Stimulated activated CD4-positive, alpha-beta T cell treated with anti-CD3 and anti-CD28 coated beads, Interleukin-1b, Interleukin-23, amount 100 ng/mL, for 1 hour (primary cell): ENCODE measurements at places on chromosomes 11 and 22.
A peak's percentile ranks its signal among the peaks of the same experiment; 100 is the strongest.

DNA sequence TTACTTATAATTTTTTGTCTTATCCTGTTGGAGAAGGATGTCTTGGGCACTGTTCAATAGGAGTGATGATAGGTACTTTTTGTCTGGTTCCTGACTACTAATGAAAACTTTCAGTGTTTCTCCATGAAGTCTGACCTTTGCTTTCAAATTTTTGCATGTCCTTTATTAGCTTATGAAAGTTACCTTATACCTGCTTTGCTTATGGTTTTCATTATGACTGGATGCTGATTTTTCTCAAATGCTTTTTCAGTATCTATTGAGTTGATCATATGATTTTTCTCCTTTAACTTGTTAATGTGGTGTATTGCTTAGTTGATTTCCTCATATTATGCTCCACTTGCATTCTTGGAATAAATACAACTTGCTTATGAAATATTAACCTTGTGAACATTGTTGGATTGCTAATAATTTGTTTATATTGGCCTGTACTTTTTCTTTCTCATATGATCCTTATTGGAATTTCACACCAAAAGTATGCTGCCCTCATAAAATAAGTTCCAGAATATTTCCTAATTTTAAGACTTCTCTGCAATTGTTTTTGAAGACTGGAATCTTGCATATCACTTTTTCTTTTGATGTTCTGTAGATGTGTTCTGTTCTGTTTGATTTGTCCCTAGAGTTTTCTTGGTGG lies 85.0 kb upstream of the SC5D start:
- DNase-seq, result no peak

GRCh38 chr11:71485063-71485399 lies 32.0 kb downstream of the NADSYN1 start:
- DNase-seq, result no peak

- no peak for DNase-seq
Observed at GRCh38 chr11:111918390-111919256, at the start of gene C11orf52. Gene C11orf52, plus strand, starts transcription at chr11:111918913. Its CDS starts 60 bp downstream, at chr11:111918973.

- DNase-seq, result no peak
Observed at GRCh38 chr11:93526346-93526633, 16.9 kb downstream of the SMCO4 start.

- no peak for DNase-seq
Observed at GRCh38 chr11:65917077-65917433, 1.8 kb downstream of the C11orf68 start.

DNA sequence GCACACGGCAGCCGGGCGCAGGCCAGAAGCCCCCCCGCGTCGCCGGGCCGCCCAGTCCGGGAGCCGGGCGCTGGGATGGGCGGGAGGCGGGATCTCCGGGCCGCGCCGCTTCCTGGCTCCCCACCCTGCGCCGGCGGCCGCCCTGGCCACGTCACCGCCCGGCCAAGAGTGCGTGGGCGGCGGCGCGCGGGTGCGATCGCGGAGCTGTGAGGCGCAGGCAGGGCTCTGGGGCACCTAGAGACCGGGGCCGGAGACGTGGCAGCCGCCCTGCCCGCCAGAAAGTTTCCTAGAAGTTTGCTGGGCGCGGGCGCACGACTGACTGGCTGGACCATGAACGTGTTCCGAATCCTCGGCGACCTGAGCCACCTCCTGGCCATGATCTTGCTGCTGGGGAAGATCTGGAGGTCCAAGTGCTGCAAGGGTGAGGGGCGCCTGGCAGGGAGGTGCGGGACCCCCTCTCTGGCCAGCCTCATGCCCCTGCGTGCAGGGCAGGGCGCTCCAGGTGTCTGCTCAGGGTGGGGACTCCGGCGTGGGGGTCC lies at the start of gene KDELR3:
TSS of gene KDELR3 (plus strand) at position 193 of the 539 bp plus-strand sequence. CDS start at position 331, 138 bp downstream.
- DNase-seq, result no peak

DNA sequence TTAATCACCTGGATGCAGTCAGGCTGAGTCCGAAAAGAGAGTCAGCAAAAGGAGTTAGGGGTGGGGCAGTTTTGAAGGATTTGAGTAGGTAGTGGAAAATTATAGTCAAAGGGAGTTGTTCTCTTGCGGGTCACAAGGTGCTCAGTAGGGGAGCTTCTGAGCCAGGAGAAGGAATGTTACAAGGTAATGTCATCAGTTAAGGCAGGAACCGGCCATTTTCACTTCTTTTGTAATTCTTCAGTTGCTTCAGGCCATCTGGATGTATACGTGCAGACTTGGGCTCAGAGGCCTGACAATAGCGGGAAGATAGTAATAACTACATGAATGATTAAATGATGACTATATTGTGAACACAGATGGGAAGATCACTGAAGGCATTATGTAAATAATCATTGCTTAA lies 6.2 kb downstream of the SC5D start:
- no peak for DNase-seq

DNA sequence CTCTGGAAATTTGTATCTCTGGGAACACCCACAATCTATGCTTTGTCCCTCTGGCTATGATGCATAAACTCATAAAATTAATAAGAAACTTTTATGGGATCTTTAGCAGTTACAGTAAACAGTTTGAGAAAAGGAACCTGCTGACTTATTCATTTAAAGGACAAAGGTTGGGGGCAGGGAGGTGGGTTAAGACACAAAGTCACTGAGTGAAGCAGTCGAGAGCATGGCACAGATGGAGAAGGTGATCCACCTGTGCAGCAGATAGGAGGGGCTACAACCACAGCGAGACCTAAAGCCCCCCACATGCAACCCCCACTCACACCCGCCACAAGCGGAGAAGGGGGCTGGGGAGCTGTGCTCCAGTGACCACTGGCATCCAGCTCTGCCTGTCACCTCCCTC lies 45.0 kb downstream of the SMCO4 start:
- no peak for DNase-seq

DNA sequence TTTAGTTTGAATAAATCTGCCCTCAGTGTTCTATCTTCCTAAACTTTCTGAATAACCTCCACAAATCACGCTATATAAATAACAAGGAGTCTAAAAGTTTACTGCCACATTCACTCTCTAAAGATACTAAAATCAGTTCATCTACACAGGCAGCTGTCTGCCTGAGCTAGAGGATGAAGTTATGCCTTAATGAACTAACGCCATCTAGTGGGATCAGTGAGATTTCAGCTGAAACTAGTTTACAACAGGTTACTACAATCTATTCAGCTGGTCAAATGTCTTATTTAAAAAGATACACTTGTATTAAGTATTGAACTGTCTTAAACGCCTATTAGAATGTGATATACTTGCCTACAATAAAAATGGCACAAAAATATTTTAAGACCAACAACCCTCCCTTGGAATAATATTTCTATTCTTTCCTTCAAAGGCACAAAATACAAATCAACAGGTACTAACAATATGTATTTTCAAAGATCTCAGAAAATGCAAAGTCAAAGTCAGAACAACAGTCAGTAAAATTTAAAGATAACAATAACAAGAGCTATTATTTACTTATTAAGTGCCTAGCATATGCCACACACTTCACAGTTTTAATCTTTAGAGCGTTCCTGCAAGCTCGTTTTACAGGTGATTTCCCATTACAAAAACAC lies 84.1 kb downstream of the LARGE2 start:
- DNase-seq, result no peak

DNA sequence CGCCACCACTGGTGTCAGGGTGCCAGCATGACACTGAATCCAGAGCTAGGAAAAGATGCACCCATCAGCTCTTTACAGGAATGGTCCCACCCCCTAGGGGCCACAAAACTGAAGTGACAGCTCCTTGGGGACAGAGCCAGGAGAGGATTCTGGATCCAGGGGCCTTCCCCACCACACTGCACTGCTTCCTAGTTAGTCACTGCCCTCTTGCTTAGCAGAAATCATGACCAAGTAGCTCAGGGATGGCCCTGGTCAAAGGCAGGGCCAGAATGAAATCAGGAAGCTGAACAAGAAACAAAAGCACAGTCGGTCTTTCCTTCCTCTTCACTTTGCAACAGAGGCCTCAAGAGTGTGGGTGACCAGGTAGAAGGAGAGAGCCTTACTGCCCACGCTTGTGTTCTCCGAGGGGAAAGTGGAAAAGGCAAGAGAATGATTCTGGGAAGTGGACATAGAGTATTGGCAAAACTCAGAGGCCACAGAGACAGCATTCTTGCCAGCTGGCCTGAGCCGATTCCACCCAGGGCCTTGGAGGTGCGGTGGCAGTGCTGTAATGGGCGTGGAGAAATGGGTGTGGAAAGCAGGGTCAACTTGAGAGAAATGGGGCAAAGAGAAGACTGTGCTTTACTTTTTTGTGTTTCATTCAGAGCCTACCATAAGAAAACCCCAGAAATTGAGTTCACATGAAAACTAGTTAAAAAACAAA lies 39.8 kb downstream of the KCNJ1 start:
- DNase-seq, result no peak

GRCh38 chr22:41030891-41031290 lies 61.5 kb upstream of the EP300 start:
- no peak for DNase-seq

GRCh38 chr11:19880088-19880345 lies 167.4 kb downstream of the NAV2 start:
- no peak for DNase-seq

DNA sequence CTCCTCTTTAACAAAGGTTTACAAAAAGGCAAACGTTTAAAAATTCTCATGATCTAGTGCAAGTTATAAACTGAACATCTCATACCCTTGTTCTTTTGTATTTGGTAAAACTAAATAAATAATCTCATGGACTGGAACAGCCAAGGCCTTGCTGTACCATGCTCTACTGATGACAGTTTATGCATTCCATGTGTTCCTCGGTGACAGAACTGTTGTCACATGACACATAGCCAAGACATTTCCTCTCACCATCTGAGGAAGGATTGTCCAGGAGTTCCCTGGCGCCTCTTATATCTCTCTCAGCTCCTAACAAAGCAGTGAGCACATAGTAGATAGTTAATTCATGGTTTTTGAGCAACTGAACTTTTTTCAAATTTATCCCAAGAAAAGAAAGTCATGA lies 12.6 kb downstream of the CCDC83 start:
- DNase-seq, result no peak

DNA sequence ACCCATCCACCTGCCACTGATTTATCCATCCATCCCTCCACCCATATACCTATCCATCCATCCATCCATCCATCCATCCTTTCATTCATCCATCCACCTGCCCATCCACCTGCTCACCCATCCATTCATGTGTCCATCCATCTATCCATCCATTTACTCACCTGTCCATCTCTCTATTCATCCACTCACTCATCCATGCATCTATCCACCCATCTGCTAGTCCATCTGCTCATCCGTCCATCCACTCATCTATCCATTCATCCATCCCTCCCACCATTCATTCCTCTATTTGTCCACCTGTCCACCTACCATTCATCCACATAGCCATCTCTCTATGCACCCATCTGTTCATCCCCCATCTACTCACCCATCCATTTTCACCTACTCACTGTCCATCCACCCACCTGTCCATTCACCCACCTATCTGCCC lies 48.6 kb upstream of the CCDC188 start:
- DNase-seq, result no peak

- no peak for DNase-seq
Observed at GRCh38 chr22:47052236-47053012, 290.0 kb downstream of the TBC1D22A start.

- DNase-seq, result no peak
Observed at GRCh38 chr11:105609341-105609781, 512 bp upstream of the GRIA4 start.

DNA sequence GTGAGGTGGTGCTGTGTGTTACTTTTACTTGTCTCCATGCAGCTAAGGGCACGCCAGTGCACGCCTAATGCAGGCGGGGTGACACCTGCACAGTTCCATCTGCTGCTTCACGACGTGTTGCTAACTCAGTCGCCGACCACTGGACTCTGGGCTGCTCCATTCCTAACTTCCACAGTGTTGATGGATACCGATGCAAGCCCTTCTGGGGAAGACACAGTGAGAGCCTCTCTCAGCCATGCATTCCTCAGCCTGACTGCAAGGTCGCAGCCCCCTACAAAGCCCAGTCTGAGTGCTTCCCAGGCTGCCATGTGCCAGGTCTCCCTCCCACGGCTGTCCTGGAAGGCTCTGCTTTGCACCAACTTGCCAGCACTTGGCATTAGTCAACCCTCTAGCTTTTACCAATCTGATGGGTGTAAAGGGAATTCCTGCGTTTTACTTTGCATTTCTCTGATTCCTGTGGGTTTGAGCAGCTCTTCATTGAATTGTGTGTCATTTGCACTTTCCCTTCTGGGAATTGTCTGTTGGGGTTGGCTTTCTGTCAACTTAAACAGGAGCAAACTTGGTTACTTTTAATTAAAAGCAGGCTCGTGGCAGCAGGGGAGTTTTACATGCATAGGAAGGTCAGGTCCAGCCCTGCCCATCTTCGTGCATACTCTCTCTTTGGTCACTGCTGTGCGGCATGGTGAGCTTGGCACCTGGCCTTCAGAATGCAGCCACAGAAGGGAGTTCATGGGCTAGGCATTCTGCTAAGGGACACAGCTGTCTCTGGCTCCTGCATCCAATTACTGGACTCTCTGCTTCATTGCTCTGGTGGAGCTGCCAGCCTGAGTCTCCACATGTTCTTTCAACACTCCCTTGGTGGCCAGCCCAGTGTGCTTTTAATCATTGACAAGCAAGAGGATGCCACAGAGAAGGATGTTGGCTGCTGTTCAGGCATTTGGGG lies 34.6 kb upstream of the SHANK2 start:
- no peak for DNase-seq

DNA sequence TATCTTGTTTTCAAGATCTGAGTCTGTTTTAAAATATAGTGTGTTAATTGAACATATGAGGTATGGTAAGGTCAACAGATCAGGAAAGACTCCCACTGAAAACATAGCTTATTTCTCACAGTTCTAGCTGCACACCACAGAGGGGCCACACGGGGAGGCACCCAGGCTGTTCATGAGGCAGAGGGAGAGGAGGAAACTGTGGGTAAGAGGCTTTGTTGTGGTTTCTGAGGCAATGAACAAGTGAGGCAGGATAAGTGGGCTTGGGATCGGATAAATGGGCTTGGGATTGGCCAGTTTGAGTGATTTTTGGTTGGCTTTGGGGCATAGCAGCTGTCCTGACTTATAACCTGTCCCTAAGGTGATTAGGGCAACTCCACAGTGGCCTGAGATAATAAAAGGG lies 242.1 kb downstream of the LUZP2 start:
- DNase-seq, result no peak

- DNase-seq, result no peak
Observed at GRCh38 chr11:134512061-134512460, 100.0 kb upstream of the B3GAT1 start.

GRCh38 chr11:47403135-47403534 lies 5.3 kb upstream of the SLC39A13 start:
- DNase-seq, result no peak

GRCh38 chr22:29814003-29814402 lies 24.1 kb downstream of the ASCC2 start:
- DNase-seq, result no peak

GRCh38 chr11:22875869-22876473 lies 15.7 kb upstream of the CCDC179 start:
- peak; percentile 7 for DNase-seq

DNA sequence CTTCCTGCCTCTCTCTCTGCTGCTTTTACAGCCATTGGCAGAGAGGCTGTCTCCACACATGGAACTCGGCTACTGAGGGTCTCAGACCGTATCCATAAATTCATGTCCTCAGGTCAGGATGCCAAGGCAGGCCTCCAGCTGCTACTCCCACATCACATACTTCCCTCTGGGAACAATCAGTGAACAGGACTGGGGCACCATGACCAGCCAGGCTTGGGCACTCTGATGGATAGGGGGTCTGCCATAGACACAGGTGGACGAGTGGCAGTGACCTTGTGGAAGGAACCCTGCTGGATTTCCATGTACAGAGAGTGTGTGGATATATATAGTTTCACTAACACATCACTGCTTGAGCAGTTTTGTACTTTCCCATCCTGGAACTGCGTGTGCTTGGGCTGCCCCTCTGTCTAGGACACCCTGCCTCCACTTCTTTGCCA lies 97.7 kb upstream of the PARVA start:
- DNase-seq, result no peak

GRCh38 chr11:121944556-121945230 lies 171.3 kb downstream of the BLID start:
- no peak for DNase-seq
